ENCODE measurements at places on chromosomes 2 and 18. TPM values are rescaled to one million over a fixed set of nuclear protein-coding genes. Genes with fewer than 3 reads are reported as not detected.

The TXNDC2 gene
- not detected for total RNA-seq

The TRIM43 gene
- total RNA-seq, result not detected

The COL5A2 gene
- 15.8 TPM for total RNA-seq

The GULP1 gene
- 7.5 TPM for total RNA-seq

The ALK gene
- total RNA-seq, result 0.26 TPM

The SLC35G4 gene
- not detected for total RNA-seq

The TIA1 gene
- total RNA-seq, result 28.9 TPM

The G6PC2 gene
- total RNA-seq, result not detected

The KCNJ13 gene
- total RNA-seq, result not detected

The NTSR2 gene
- total RNA-seq, result not detected

The ICOS gene
- not detected for total RNA-seq

The MBP gene
- total RNA-seq, result 15.8 TPM

The APOB gene
- total RNA-seq, result 20.1 TPM

The GPR45 gene
- not detected for total RNA-seq

The SSB gene
- total RNA-seq, result 56.7 TPM

The FAP gene
- total RNA-seq, result 0.71 TPM

The MYCN gene
- total RNA-seq, result 0.63 TPM

The WNT6 gene
- 2.4 TPM for total RNA-seq

The SATB2 gene
- 1.0 TPM for total RNA-seq

The KCNK3 gene
- total RNA-seq, result 47.5 TPM

The KCNG2 gene
- total RNA-seq, result not detected

The CASP10 gene
- 6.8 TPM for total RNA-seq

The IL36B gene
- not detected for total RNA-seq

The KCNG3 gene
- total RNA-seq, result not detected

The DCDC2C gene
- total RNA-seq, result not detected

The SERPINB11 gene
- total RNA-seq, result not detected

All from right atrium auricular region (tissue), 2 donors.